ENCODE measurements at places on chromosomes 7 and 10.

GRCh38 chr10:102555781-102556328, 52.1 kb downstream of the SUFU start:
- peak; percentile 49 for DNase-seq

- DNase-seq = no peak
These were observed 63.0 kb downstream of the VOPP1 start for GRCh38 chr7:55509322-55509721.

- no peak for DNase-seq
These were observed 73.6 kb downstream of the ELFN1 start for GRCh38 chr7:1743481-1744230.

DNA sequence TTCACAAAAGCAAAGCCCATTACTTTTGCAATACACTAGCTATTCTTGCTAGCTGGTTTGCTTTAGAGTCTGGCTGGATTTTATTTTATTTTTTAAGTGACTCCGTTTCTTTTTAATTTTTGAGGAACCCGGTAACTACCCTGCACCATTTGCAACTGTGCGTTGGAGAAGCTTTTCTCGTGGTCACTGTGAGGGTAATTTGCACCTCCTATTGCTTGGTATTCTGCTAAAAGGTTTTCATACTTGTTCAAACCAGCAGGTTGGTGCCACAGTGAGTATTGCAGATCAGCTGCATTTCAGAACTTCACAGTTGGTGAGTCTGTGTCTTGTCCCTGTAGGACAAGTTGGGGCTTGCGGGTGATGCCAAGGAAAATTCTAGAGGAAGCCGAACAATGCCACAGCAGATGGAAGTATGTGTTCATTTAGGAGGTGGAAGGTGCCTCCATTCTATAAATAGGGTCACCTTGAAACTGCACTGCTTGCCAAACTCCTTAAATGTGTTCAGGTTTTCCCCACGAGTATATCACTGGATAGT, 3.9 kb upstream of the NMT2 start:
- DNase-seq = no peak

All from dorsolateral prefrontal cortex (tissue), 122 donors.